ENCODE measurements at places on chromosomes 4 and X. TPM values are rescaled to one million over a fixed set of nuclear protein-coding genes. Genes with fewer than 3 reads are reported as not detected.

The GIMD1 gene
- total RNA-seq, result not detected

- H3K4me3 ChIP-seq, result no peak overlapping the region
- H3K27me3 ChIP-seq, result no peaks in the 10 kb centered on the region
- DNase-seq, result no peak
- H3K36me3 ChIP-seq, result no peaks in the 10 kb centered on the region
Measured at GRCh38 chr4:139222215-139222614, 45.2 kb upstream of the ELF2 start.

DNA sequence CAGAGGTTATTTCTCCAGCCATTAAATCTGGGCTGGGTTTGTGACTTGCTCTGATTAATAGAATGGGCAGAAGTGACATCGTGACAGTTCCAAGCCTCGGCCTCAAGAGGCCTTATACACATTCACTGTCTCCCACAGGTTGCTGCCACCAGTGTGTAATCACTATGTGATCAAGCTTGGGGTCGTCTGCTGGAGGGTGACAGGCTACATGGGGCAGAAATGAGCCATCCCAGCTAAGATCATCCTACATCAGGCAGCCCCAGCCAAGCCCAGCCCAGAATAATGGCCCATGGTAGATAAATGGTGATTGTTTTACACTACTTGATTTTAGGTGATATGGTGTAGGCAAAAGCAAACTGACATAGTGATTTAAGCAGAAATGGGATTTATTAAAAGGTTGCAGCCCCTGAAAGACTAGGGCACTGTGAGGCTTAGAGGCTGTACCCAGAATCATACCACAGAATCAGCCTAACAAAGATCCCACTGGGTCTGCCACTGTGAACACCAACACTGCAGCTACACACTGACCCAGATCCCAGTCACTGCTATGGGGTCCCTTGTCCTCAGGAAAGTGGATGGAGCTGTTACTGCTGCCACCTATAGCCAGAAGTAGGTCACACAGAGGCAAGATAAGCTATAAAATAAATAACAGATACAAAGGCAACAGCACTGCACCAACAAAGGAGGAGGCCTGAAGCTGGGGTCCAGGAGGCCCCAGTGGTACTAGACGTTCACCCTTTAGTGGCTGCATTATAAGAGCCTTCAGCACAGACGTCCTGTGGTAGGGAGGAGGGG, 159.6 kb upstream of the RBPJ start:
- H3K27me3 ChIP-seq, result no peaks in the 10 kb centered on the region
- DNase-seq, result no peak

The TCEAL3 gene
- 11.8 TPM for total RNA-seq

DNA sequence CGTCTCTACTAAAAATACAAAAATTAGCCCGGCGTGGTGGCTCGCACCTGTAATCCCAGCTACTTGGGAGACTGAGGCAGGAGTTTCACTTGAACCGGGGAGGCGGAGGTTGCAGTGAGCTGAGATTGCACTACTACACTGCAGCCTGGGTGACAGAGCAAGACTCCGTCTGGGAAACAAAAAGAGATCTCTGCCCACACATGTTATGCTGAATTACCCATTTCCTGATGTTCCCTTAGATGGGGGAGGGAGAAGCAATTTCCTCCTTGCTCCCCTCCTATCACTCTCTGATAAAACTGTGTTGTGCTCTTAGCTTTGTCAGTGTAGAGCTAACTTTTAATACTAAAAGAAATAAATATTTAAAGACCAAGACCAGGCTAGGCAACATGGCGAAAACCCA, 102.5 kb downstream of the LARP7 start:
- H3K27ac ChIP-seq, result no peak overlapping the region
- H3K36me3 ChIP-seq, result no peaks in the 10 kb centered on the region
- DNase-seq, result no peak
- H3K27me3 ChIP-seq, result no peaks in the 10 kb centered on the region
- no peaks in the 10 kb centered on the region for H3K4me1 ChIP-seq

DNA sequence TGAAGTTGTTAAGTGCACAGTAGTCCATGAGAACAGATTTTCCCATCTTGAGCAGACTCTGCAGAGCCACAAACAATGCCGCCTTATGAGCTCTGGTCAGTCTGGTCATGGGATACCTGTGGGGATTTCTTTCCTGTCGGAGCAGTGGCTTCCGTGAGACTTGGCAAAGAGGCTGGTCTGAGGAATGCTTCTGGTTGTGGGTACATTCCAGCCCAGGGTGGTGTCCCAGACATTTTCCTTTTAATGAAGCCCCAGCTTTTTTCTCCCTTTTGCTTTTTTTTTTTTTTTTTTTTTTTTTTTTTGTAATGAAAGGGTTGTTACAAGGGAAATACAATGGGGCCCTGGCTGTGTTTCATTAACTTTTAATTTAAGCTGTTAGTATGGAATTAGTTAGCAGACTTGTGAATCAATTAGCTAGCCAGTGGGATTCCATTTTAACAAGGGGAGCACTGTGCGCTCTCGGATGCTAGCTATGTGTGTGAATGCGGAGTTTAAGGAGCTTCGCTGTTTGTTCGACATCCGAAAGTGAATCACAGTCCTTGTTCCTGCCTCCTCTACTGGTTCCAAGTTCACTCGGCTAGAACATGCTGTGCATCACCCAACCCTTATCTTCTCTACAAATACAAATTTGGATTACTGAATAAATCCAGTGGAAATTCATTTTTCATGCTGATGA, 225.1 kb downstream of the CBR4 start:
- H3K36me3 ChIP-seq, result no peaks in the 10 kb centered on the region
- no peak overlapping the region for H3K4me3 ChIP-seq
- no peaks in the 10 kb centered on the region for H3K27me3 ChIP-seq
- no peak overlapping the region for H3K27ac ChIP-seq

DNA sequence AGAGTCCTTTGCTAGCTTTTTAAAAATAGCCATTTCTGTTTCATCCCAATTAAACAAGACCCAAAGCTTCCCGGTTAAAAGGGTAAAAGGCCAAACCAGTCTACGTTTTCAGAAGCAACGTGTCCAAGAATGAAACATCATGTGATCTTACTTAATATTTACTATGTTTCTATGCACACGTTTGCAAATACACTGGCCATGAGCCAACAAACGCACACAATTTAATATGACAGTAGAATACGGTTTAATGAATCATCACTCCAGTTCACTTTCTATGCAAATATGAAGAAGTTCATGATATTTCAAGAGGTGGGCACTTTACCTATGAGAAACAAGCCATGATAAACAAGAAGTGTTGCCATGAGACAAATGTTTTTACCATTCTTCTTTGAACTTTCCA, 4.3 kb downstream of the NR0B1 start:
- H3K4me3 ChIP-seq, result no peak overlapping the region
- H3K27me3 ChIP-seq, result peaks cover 20% of the 10 kb centered on the region
- no peak overlapping the region for H3K27ac ChIP-seq
- peaks cover 6% of the 10 kb centered on the region for H3K4me1 ChIP-seq

DNA sequence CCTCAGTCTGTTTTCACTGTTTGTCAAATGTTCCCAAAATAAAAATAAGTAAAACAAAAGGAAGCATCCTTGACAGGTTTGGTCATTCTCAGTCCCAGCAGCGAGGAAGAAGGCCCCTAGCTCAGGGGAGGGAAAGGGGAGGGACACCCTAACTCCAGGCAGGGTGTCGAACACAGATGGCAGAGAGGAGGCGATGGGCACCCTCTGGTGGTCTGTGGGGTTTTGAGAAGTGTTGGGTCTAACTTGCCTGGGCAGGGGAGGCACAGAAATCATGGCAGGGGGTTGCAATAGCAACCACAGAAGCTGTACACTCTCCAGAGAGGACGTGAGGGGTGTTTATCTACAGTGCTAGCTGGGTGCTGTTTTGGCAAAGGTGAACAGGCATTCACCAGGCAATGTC, 229.8 kb upstream of the SFRP2 start:
- H3K27ac ChIP-seq, result no peak overlapping the region
- peak; percentile 48 for DNase-seq
- no peaks in the 10 kb centered on the region for H3K36me3 ChIP-seq

The NOCT gene
- 11.1 TPM for total RNA-seq

The MTMR1 gene
- total RNA-seq, result 22.3 TPM

DNA sequence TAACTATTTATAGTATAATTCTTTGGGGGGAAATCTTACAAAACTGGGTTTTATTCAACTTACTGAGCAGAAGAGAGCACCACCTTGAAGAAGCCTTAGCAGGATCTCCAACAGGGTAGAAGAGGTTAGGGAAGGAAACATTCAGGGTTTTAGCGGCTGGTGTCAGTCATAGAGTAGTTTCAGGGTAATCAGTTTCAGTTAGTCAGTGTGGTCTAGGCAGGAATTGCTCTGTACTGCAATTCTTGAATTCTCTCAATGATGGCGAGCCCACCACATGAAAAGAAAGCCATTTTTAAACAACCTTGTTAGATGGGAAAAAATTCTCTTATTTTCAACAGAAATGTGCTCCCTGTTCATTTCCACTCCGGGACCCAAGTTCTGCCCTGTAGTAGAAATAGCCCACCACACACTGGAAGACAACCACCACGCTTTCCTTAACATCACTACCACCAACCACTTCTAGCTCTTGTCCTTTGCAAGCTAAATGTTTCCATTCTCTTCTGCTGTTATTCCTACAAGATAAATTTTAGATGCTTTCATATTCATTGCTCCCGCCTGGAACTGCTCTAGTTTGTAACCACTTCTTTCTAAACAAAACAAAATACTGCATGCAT, 25.9 kb downstream of the COL25A1 start:
- H3K4me1 ChIP-seq, result no peaks in the 10 kb centered on the region
- H3K27ac ChIP-seq, result no peak overlapping the region
- H3K36me3 ChIP-seq, result no peaks in the 10 kb centered on the region
- no peak overlapping the region for H3K4me3 ChIP-seq

- H3K27ac ChIP-seq, result no peak overlapping the region
- no peaks in the 10 kb centered on the region for H3K27me3 ChIP-seq
- H3K36me3 ChIP-seq, result no peaks in the 10 kb centered on the region
- H3K4me3 ChIP-seq, result no peak overlapping the region
Measured at GRCh38 chr4:159035570-159035969, 67.3 kb upstream of the RAPGEF2 start.

The NXF2 gene
- not detected for total RNA-seq

The CNKSR2 gene
- 25.3 TPM for total RNA-seq

DNA sequence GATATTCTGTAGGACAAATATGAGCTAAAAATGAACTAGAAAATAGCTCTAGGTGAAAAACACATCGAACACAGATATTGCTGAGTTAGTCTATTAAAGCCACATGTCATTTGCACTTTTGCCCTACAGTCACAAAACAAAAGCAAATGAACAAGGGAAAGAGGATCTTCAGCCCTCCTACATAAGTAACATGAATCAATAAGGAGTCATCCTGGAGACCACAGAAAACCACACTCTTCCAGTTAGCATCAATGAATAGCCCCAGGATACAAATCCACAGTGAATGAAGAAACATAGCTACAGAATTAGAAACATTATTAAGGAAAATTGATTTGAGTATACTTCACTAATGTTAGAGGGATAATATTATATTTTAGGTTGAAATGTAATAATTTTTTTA, 311.4 kb downstream of the MAPK10 start:
- no peak for DNase-seq
- no peak overlapping the region for H3K27ac ChIP-seq
- no peaks in the 10 kb centered on the region for H3K36me3 ChIP-seq

The RBM47 gene
- total RNA-seq, result 1.1 TPM

The MAB21L2 gene
- 0.81 TPM for total RNA-seq

The AREG gene
- not detected for total RNA-seq

DNA sequence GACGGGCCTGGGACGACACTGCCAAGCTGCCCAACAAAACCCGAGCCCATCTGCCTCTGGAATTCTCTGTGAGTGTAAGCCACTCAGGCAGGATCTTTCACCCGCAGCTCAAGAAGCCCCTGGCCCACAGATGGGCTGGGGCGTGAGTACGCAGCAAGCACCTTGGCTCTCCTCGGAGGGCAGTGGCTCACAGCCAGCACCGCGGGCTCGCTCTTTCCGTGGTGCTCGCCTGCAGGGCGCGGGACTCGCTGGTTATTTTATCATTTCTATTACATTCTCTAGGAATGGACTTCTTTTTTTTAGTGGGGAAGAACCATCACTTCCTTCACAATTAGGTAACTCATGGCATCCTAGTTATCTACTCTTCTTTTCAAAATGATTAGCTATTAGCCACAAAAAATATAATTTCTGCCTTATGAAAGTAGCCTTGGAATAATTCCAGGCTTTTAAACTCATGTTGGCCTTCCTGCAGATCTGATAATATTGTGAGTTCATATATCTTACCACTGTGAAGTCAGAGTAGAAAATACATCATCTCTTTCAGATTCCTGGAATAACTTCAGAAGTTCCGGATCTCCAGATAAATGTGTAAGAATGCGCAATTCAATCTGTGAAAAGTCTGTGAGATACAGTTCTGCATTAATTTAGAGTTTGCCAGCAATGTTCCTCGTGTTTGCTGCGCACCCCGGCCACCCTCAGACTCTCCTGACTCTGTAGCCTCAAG, 68.6 kb downstream of the NAT8L start:
- H3K4me1 ChIP-seq, result no peaks in the 10 kb centered on the region
- H3K27ac ChIP-seq, result no peak overlapping the region
- no peak for DNase-seq
- H3K27me3 ChIP-seq, result no peaks in the 10 kb centered on the region
- H3K4me3 ChIP-seq, result no peak overlapping the region

DNA sequence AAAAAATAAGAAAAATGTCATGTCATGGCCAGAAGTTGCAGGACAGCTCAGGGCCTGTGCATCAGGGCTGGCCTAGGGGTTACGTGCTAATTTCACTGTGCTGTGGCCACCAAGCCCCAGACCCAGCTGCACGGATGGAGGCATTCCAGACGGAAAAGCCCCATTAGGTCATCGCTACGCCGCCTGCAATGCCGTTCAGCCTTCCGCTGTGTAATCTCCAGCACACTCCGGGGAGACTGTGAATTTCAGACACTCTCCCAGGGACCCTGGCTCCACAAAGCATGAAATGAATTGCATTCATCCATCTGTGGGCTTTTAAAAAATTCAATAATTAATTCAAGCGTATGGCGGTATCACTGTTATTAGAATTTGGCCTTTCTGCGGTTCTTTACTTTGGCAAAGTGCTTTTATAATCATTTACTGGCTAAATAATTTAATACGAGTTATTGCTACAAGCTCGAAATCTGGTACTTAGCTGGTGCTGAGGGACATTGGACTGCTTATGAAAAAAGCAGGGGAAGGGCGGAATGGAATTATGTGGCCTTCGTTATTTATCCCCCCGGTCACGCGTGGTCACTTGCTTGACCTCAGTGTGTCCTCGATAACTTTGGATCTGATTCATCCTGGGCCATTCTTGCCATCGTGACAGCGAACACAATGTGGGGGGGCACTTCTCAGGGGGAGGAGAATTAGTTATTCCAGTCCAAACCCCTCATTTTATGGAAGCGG, 9.0 kb upstream of the NSG1 start:
- no peak overlapping the region for H3K27ac ChIP-seq
- no peaks in the 10 kb centered on the region for H3K36me3 ChIP-seq
- H3K4me1 ChIP-seq, result no peaks in the 10 kb centered on the region
- H3K4me3 ChIP-seq, result no peak overlapping the region
- H3K27me3 ChIP-seq, result peaks cover 6% of the 10 kb centered on the region
- DNase-seq, result no peak

All from cardiac muscle cell (in vitro differentiated cells and primary cell).